A673 (cell line): ENCODE measurements at places on chromosomes 4 and X. TPM values are rescaled to one million over a fixed set of nuclear protein-coding genes. Genes with fewer than 3 reads are reported as not detected.

DNA sequence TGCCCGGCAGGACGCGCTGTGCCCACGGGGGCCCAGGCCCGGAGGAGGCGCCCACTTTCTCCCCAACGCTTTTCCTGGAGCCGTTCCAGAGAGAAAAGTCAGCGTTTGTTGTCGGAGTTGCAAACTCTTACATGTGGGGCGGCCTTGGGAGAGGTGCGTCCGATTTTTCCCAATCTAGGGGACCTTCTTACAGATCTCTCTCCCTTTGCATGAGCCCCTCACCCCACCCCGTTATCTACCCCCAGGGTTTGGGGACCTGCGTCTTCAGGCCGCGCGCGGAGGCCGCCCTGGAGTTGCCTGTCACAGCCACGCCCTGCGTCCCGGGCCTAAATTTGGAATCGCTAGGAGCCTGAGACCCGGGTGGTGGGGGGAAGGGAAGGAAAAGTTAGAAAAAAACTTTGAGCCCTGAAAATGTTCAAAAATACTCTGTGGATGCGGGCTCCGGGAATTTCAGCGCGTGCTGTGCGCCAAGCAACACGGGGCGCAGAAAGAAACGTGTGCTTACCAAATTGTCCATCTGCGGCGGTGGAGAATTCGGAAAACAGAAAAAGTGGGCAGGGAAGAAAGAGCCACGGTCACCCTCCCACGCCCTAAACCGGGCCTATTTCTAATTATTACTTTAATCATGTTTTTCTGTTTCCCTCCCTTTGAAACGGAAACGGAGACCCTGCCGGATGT lies 587 bp downstream of the CD99 start:
- DNase-seq, result peak; percentile 74

TSPAN7 gene
- total RNA-seq, result 0.26 and 0.31 TPM in 2 replicates

GRCh38 chrX:125132274-125132673 lies 187.4 kb upstream of the TEX13C start:
- peak; percentile 68 for DNase-seq

DNA sequence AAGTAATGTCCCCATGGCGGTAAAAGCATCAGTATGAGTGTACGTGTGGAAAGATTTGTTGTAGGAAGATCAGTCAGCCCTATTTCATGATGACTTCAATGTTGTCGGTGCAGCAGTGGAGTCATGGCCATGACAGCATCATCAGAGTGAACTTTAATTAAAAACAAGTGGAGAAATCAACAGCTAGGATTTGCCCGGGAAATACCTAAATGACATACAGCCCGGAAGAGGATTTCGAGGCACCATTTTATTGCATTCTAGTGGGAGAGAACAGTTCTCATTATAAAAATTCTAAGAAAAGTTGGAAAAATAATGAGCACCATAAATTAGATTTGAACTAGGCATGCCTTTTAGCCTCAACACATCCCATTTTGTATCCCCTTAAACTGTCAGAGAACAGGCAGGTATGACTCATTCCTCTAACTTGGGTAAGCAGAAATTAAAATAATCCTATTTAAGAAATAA lies 170.1 kb downstream of the SHROOM3 start:
- peak; percentile 9 for DNase-seq

PRDM8 gene
- total RNA-seq, result 0.09 TPM in 1 of 2 replicates, not detected in the other

CYLC1 gene
- not detected in 2 replicates for total RNA-seq

SPANXN4 gene
- not detected in 2 replicates for total RNA-seq

DNA sequence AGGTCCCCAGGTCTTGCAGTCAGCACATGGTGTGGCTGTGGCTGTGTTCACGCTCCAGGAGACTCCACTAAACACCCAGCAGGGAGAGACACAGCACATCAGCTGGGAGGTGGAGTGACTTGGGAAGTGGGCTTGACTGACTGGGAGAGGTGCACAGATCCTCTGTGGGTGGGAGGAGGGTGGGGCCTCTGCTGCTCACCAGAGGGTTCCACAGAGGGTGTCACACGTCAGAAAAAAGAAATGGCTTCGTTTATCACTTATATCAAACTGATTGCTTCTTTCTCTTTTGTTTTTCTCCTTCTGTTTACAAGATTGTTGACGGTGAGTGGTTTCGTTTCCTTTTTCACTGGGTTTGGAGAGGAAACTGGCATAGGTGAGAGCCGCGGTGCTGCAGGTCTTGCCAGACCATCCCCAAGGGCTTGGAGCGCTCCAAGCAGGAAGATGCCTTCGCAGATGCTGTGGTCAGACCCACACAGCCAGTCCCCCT lies 24.8 kb upstream of the FAM193A start:
- no peak for DNase-seq

- no peak for DNase-seq
These were observed 1.4 kb downstream of the DDIT4L start for GRCh38 chr4:100188829-100189228.

DNA sequence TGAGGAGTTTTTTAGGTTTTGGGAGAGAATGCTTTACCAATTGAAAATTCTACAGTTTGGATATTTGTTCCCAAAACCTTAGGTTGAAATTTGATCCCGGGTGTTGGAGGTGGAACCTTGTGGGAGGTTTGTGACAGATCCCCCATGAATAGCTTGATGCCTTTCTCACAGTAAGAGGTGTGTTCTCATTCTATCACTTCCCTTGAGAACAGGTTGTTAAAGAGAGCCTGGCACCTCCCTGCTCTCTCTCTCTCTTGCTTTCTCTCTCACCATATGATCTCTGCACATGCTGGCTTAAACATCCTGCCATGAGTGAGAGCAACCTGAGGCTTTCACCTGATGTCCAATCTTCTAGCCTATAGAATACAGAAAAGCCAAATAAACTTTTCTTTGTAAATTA lies 1475.5 kb upstream of the AGA start:
- DNase-seq, result no peak

INPP4B gene
- total RNA-seq, result 13.1 and 17.5 TPM in 2 replicates

DNA sequence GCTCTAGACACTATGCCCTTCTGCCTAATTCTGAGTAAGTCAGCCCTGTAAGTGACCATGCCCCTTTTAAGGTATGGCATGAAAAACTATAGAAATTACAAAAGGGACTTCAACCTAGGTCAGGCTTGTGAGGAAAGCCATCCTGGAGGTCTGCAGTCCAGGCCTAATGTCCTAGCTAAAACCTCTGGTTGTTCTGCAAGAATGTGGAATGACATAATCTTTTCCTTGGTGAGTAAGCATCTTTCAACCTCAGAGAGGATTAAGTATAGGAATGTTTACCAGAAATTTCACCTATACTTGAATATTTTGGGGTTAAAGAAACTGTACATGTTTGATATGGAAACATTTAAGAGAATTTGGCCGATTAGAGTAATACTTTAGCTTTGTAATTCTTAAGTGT lies 23.8 kb upstream of the HPSE start:
- DNase-seq, result no peak

DNA sequence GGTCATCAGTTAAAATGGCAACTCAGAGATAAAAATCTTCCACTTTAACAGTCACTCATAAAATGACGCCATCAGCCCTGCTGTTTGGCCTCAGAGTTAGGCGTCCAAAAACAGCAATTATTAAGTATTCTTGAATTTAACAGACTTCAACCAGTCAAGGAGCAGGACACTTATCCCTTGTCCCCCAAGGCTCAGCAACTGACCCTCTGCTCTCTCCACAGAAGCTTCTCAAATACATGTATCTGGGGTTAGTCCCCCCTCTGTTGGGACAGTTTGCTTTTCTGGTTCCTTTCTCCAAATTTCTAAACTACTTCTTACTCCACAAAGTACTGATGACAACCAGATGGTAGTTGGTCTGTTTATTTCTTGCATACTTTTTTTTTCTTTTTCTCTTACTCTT lies 54.4 kb downstream of the SOD3 start:
- DNase-seq, result no peak

GRCh38 chrX:10509397-10509796 lies 111.0 kb downstream of the MID1 start:
- DNase-seq, result no peak

GPR82 gene
- not detected in 2 replicates for total RNA-seq

- DNase-seq, result no peak
These were observed 51.5 kb upstream of the TBC1D9 start for GRCh38 chr4:140807491-140808252.

GRCh38 chr4:37639551-37640285 lies 46.5 kb downstream of the RELL1 start:
- DNase-seq, result no peak

- no peak for DNase-seq
These were observed 618.1 kb upstream of the GRIA3 start for GRCh38 chrX:122565952-122566351.

GRCh38 chrX:3697220-3697684 lies 16.2 kb downstream of the PRKX start:
- DNase-seq, result no peak

TGIF2LX gene
- total RNA-seq, result not detected in 2 replicates

DNA sequence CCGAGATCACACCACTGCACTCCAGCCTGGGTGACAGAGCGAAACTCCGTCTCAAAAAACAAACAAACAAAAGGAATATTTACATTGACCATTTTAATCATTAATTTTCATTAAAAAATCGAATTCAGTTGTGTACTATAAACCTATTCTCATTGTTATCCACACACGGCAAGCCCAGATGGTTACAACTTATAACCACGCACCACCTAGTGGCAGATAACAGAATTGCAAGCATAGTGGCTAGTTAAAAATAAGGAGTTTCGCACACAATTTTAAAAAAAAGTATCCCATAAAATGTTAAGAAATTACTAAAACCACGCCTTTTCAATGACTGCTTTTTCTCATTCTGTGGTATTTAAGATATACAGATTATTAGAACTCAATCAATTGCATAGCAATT lies 25.4 kb downstream of the MBNL3 start:
- peak; percentile 33 for DNase-seq

TLL1 gene
- 13.1 and 14.3 TPM in 2 replicates for total RNA-seq

GRCh38 chrX:45009371-45010000 lies 136.5 kb downstream of the KDM6A start:
- no peak for DNase-seq

OTC gene
- total RNA-seq, result not detected in 2 replicates

GRCh38 chrX:9221781-9222180 lies 187.9 kb upstream of the FAM9B start:
- no peak for DNase-seq

GRCh38 chrX:149230689-149231088 lies 274.4 kb downstream of the IDS start:
- DNase-seq, result no peak

INTU gene
- 9.1 and 11.2 TPM in 2 replicates for total RNA-seq

DNA sequence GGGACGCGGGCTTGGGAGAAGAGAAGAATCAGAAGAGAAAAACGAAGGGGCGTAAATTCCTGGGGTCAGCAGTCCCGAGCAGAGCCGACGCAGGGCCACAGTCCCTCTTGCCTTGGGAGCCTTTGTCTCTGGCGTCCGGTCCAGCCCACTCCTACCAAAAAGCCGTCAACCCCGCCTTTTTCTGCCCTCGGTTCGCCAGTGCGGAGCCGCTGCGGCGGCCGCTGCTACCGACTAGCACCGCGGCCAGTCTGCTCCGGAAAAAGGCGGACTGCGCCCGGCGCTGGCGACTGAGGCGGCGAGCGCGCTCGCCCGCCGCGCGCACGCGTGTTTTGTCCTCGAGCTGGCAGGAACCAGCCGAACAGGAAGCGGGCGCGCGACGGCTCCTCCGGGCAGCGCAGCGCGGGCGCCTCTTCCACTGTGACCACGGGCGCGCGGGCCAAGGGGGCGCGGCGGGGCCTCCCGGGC lies 502 bp downstream of the HNRNPDL start:
- no peak for DNase-seq

CRMP1 gene
- total RNA-seq, result 77.5 and 83.4 TPM in 2 replicates

- DNase-seq, result no peak
These were observed 37.9 kb upstream of the HMX1 start for GRCh38 chr4:8909548-8909947.

MAGEA9B gene
- total RNA-seq, result not detected in 2 replicates

DNA sequence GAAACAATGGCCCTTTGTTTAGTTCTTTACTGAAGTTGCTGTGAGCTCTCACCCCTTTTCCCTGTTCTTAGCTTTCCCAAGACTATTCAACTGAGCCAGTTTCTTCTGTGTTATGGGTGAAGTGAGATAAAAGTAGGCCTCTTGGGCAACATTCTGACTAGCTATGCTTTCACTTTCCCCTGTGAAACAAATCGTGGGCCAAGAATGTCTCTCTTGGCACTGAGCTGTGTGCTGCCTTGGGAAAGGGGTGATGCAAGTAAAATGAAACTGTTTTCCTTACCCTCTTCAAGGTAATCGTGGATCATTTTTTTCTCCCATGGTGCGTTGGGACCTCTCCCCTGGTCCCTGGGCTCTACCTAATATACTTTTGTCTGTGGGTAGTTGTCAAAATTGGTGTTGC lies 653.9 kb upstream of the MAGEB2 start:
- no peak for DNase-seq

GRCh38 chr4:140297221-140297570 lies 76.2 kb upstream of the SCOC start:
- no peak for DNase-seq

DNA sequence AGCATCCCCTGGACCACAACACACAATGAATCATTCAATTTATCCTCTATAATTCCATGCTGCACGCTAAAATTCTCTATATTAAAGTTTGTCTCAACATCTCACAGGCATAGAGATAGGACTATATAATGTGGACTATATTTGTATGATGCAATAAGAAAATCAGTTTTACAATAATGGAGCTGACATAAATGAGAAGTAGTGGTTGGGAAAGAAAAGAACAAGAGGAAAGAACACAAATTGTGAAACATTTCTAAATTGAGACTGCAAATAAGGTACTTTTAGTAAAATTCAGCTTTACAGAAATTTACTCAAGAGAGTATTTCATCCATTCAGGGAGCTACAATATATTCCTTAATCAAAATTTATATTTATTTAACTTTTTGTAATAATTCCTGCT lies 120.4 kb downstream of the ARAP2 start:
- no peak for DNase-seq

DNA sequence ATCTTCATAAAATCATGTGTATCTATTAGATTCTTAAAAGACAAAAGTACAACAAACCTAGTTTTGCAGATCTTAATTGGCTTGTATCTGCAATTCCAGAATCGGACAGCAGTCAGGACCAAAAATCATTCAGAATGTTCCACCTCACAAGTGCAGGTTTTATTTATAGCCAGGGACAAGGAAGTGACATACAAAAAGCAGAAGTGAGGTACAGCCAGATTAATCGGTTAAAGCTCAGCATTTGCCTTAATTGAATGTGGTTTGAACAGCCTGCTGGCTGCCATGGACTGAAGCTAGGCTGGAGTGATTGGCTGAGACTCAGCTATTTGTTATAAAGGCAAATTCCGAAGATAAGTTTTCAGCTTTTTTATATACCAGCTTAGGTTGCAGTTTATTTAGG lies 932.6 kb downstream of the C4orf33 start:
- DNase-seq, result no peak

GRCh38 chrX:40444798-40445496 lies 135.8 kb upstream of the ATP6AP2 start:
- no peak for DNase-seq

DNA sequence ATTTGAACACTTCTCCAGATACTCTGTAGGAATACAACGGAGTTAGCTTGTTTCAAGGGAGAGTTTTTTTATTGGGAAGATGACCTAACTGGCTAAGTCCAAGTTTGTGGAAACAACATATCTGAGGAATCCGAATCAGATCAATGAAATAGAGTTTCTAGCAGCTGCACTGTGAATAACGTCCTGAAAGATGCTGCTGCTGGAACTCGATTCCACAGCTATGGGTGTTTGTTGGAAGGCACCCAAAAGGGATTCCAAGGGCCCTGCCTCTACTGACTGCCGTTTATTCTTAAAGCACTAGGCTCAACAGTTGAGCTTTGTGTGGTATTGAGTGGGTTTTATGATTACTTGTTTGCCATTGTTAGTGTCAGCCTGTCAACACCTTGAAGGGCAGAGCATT lies 6.6 kb upstream of the GBA3 start:
- no peak for DNase-seq

- DNase-seq, result peak; percentile 38
These were observed 30.1 kb upstream of the IQCM start for GRCh38 chr4:149845743-149846142.

GRCh38 chr4:88240297-88240714 lies 44.1 kb downstream of the PPM1K start:
- no peak for DNase-seq
